ENCODE measurements at places on chromosomes 5 and 9.

DNA sequence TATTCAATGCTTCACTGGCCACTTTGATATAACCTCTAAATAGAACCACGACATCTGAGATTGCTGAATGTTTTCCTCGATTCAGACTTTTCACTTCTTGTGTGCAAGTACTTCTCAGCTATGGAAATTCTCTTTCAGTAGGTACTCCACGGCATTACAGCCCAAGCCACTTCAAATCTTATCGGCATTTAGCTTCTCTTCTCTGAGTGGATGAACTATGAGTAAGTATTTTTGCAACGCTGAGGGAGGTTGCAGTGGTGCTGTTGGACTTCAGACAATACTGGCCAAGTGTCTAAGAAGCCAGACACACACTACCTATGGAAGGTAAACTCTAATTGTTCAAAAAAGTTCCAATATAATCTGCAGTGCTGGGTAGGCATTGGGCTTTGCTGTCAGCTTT is 60.1 kb downstream of the FBN2 start:
- no peak for DNase-seq

GRCh38 chr9:131773911-131774379 is 34.1 kb upstream of the RAPGEF1 start:
- DNase-seq, result no peak

DNA sequence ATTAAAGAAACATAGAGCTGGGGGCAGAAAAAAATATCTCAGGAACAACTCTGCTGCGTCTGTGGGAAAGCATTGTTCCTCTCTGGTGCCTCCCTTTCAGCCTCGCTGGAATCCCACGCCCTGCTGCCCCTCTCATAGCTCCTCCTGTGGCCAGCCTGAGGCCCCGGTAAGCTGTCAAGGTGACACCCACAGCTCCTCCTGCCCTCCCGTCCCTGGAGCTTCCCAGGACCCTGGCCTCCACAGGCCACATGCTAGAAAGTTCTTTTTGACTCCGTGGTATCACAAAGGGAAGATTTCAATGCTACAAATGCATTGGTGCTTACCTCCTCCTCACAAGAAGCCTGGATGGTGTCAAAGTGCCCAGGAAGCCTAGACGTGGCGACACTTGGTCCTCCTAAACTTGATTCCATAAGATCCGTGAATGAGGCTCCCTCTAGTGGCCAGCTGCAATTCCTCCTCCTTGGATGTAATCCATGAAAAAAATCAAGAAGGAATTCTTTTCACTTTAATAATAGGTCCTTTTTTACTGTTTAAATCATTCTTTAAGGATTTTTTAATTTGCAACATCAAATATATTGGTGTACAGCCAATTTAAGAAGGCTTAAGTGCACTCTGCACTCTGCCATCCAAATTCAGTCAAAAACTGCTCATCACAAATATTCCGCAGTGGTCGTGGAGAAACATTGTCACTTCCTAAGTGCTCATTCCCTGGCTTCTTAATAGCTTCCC is 104.9 kb downstream of the CFAP90 start:
- DNase-seq, result no peak

DNA sequence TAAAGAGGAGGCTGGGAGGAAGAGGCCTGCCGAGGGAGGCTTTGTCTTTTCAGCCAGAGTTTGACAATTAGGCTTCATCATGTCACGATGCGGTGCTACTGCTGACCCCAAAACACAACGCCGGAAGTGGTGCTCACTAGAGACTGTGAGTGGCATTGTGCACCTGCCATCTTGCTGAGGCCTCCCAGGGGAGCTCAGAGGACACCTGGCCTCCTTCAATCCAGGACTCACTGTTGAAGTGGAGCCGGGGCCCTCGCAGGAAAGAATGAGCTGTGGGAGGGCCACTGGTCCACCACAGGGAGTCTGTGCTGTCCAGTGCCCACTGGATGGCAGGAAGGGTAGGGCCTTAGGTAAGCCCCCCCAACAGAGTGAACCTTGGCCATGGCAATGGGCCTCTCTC is 12.7 kb upstream of the SLC25A48 start:
- DNase-seq, result peak; percentile 77

- no peak for DNase-seq
Measured at GRCh38 chr5:96624596-96624995, 37.6 kb upstream of the CAST start.

- no peak for DNase-seq
Measured at GRCh38 chr9:79471580-79472543, 99.9 kb upstream of the TLE4 start.

GRCh38 chr5:64594025-64594424 is 88.2 kb downstream of the RGS7BP start:
- DNase-seq, result no peak

DNA sequence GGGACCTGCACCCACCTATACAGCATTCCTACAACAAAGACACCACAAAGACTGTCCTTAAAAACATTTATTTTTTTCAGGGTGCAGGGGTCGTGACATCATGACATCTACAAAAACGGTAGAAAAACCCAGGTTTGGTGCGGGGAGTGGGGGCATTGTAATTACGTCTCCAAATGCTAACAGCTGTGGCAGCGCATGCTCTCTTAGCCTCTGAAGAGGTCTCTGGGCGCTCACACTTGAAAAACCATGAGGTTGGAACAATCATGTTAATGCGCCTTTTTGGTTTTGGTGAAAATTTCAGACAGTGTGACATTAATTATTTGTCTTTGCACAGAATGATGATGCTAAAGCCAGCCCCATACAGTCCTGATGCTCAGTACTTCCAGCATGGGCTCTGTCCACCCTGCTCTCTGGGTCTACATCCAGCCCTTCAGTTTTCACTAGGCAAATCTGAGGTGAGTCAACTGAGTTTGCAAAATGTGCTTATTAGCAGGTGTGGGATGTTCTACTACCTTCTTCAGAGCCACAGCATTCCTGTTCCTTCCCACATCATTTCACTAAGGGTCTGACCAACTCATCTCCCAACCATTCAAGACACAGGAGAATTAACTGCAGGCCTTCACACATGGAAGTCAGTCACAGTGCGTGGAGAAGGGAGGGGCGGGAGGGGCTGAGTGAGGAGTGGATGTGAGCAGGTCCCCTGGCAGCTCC is 14.1 kb downstream of the ALDH1B1 start:
- no peak for DNase-seq

GRCh38 chr5:91022518-91022917 is 360.6 kb downstream of the ARRDC3 start:
- DNase-seq, result peak; percentile 82

DNA sequence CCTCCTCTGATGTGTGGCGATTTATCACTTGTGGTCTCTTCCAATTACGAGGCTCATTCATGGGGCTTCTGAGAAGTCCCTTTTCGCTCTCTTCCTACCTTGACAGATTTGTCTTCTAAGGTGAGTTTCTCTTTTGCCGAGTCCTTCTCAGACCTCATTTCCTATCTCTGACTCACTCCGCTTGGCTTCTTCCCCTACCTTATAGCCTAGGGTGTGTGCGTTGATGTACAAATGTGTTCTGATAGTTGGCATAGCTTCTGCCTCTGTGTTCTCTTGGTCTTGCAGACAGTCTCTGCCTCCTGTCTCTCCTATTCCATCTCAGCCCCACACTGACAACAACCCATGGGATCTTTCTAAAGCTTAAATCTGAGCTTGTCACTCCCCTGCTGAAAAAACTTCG is 56.9 kb upstream of the SHB start:
- no peak for DNase-seq

- no peak for DNase-seq
Measured at GRCh38 chr5:161094411-161094810, 242.4 kb upstream of the ATP10B start.

DNA sequence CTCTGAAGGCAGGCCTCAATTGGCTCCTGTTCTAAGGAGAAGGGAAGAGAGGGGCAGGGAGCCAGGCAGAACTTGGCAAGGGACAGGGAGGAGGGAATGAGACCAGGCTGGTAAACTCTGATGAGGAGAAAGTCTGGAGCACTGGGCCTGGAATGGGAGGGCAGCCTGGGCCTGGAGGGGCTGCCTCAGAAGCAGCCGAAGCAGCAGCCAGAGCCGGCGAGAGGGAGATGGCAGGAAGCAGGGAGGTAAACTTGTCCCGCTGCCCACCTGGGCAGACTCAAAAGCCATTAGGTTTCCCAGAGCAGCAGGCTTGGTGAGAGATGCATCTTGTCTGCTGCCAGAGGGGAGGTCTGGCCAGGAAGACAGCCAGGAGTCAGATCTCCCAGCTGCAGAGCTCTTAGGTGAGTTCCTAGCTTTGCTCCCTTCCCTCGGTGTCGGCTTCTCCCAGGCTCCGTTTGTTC is 37.0 kb upstream of the CRB2 start:
- DNase-seq, result no peak

DNA sequence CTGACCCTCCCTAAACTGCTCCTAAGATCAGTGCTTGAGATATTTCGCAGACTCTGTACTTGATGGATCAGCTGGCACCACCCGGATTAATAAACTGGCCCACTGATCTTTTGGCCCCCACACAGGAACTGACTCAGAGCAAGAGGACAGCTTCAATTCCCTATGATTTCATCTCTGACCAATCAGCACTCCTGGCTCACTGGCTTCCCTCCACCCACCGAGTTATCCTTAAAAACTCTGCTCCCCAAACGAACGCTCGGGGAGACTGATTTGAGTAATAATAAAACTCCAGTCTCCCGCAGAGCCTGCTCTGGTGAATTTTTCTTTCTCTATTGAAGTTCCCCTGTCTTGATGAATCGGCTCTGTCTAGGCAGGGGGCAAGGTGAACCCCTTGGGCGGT is 36.5 kb upstream of the CD180 start:
- DNase-seq, result no peak

DNA sequence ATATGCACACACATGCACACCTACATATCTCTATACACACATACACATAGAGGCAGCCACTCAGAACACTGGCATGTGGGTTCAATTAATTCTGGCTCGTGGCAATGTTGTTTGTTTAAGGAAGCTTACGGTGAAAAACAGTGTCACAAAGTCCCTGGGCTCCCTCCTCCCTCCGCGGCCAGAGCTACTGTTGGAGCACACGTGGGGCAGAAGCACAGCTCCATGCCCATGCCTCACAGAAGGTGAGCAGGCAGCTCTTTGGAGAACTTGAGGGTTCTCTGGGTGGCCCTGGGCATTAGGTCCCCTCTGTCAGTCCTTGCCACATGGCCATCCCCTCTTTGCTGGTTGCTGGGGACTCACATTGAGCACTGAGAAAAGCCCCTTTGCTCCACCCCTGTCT is 107.5 kb downstream of the GADD45G start:
- DNase-seq, result no peak

DNA sequence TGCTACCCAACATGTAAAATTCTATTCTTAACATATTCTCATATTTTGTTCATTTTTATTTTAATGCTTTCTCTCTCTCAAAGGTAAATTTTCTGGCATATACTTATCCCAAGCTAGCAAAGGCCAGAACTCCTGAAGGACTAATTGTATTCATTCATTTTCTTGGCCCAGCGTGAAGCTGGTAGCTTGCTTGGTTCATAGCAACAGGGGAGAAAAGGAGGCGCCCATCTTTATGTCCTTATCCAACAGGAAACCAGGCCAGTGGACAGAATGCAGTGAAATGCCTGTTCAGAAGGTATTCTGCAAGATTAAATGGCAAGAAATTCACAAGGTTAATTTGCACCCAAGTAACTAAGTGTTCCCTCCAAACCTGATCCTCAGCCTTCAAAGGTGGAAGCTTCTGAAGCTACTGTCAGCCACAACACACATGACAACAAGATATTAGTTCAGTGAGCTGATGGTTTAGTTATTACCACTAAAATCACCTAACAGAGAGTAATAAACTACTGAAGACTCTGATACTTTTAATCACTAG is 5.6 kb downstream of the EFNA5 start:
- no peak for DNase-seq

DNA sequence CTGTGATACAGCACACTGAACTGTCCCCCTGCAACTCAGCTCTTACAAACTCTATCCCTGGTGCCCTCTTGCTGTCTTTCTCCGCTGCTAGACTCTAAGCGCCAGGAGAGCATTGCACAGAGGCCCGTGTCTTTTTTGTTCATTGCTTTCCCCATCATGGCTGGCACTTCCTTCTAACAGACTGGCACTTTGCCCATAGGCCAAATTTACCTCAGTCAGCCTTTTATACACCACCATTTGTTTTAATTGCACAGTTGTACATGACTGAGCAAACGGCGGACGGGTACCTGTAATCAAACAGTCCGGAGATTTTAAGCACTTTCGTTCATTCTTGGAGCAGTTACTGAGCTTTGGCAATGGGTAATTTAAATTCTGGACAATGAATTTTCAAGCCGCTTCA is 102.2 kb upstream of the CLINT1 start:
- no peak for DNase-seq

- DNase-seq, result no peak
Measured at GRCh38 chr5:173625261-173625660, 8.8 kb upstream of the BOD1 start.

DNA sequence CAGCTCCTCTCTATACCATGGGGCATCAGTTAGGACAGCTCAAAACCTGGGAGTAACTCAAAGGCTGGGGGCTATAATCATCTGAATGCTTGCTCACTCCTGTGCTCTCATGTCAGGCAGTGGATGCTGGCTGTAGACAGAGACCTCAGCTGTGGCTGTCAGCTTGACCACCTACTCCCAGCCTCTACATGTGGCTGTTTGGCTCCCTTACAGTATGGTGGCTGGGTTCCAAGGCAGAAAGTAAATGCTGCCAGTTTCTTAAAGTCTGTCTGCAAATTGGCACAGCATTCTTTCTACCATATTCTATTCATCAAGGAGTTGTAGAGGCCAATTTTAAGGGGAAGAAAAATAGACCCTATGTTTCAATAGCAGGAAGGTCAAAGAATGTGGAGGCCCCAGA is 66.9 kb downstream of the TMC1 start:
- DNase-seq, result no peak

DNA sequence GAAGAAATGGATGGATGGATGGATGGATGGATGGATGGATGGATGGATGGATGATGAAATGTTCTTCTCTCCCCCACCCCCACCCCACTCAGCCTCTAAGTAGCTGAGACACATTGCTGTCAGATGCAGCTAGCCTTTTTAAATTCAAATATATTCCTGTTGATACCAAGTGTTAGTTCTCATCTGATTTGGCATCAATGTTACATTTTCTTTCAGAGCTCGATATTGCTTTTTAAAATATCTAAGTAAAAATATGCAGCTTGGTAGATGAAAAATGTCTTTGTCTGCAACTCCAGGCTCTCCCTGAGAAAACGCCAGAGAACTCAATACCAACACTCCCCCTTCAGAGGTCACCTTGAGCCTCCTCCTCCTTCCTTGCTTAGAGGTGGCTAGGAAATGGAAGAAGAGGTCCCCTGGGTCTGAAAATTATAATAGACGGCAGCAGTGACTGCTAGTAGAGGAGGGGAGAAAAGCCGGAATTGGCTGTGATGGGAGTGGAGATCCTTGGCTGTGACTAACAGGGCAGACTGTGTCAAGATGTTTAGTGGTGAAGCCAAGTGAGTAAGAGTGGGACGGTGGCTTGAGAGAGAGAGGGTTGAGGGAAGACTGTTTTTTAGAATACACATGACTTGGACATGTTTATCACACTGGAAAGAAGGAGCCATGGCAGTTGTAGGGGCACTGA is 156.0 kb downstream of the ZNF462 start:
- no peak for DNase-seq

- DNase-seq, result no peak
Measured at GRCh38 chr9:94139672-94140417, 55.6 kb downstream of the PTPDC1 start.

- peak; percentile 1 for DNase-seq
Measured at GRCh38 chr5:71601222-71602026, 14.3 kb downstream of the MCCC2 start.

All from NCI-H1436 treated with DMSO at 0.1 percent for 48 hours (cell line).